Stimulated activated CD4-positive, alpha-beta T cell treated with anti-CD3 and anti-CD28 coated beads, Interleukin-1b, Interleukin-23, amount 100 ng/mL, for 48 hours (primary cell): ENCODE measurements at places on chromosomes 6 and 20.

DNA sequence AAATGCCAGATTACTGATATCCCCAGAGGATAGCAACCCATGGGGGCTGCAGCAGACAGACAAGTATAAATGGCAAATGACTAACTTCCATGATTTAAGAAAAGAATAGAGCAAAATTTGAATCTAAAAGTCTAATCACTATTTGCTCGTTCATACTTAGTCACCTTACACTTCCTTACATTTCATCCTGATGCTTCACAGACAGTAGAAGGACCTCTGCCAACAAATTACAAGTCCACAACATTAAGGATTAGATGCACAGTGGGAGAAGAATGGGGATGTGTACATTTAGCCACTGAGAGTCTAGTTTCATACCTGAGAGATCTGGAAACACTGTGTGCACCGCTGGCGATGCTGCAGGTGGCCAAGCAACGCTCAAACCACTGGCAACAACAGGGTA is 72.4 kb downstream of the FYN start:
- no peak for DNase-seq

GRCh38 chr6:151992091-151992490 is 184.6 kb downstream of the ESR1 start:
- DNase-seq = no peak

- DNase-seq = no peak
Measured at GRCh38 chr6:134199848-134200606, 117.9 kb downstream of the SGK1 start.

GRCh38 chr20:33418033-33418432 is 16.7 kb upstream of the CDK5RAP1 start:
- DNase-seq = no peak

DNA sequence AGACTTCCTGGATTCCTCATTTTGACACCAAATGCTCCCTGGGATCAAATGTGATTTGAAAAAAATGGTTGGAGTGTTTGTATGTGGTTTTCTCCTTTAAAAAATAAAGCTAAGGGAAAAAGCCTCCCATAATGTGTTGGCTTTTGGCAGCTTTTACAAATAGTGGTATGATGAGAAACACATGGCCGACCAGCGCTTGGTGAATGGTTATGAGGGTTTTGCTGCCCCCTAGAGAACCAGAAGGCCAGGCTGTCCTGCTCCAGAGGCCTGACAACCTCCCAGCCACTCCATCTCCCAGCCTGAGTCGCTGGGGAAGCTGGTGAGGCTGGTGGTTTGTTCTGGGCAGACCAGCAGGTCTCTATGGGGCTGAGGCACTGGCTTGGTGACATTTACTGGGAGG is 69.3 kb downstream of the CLIC5 start:
- DNase-seq = no peak

DNA sequence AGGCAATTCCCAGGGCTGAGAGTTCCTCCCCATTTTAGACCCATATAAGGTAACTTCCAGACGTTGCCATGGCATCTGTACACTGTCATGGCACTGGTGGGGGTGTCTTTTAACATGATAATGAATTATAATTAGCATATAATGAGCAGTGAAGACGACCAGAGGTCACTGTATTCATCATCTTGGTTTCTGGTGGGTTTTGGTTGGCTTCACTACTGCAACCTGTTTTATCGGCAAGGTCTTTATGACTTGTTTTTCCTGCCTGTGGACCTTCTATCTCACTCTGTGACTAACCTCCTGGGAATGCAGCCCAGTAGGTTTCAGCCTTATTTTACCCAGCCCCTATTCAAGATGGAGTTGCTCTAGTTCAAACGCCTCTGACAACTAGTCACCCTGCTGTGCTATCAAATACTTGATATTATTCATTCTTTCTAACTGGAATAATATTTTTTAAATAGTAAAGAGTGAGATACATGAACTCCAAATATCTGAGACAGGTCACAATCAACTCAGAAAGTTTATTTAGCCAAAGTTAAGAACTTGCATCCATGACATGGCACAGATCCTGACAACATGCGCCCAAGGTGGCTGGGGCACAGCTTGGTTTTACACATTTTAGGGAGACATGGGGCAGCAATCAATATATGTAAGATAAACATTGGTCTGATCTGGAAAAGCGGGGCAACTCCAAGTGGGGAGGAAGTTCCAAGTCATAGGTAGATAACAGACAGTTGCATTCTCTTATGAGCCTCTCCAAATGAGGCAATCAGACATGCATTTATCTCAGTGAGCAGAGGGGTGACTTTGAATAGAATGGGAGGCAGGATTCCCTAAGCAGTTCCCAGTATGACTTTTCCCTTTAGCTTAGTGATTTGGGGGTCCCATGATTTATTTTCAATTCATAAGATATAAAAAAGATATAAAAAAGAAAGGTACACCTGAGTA is 1.2 kb upstream of the UFL1 start:
- no peak for DNase-seq

DNA sequence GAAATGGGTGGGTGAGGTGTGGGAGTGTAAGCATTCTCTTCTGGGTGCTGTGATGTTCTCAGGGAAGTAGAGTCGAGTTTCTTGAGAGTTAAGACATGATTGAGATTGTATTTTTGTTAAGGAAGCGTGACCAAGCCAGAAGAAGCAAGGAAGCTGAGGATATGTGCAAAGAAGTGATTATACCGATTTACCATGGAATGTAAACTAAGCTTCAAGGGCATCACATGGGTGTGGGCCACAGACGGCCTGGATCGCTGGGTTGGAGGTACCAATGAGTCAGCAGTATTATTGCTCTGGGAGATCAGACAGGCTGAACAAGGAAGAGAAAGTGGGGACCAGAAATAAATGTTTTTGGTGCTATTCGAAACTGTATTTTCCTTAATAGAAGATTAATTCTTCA is 184.1 kb upstream of the GMDS start:
- DNase-seq = no peak

GRCh38 chr6:133964052-133964451 is 11.0 kb downstream of the TBPL1 start:
- no peak for DNase-seq

- no peak for DNase-seq
Measured at GRCh38 chr6:111185954-111186353, 98.7 kb downstream of the SLC16A10 start.

GRCh38 chr6:6927521-6928361 is 180.0 kb upstream of the RREB1 start:
- no peak for DNase-seq

DNA sequence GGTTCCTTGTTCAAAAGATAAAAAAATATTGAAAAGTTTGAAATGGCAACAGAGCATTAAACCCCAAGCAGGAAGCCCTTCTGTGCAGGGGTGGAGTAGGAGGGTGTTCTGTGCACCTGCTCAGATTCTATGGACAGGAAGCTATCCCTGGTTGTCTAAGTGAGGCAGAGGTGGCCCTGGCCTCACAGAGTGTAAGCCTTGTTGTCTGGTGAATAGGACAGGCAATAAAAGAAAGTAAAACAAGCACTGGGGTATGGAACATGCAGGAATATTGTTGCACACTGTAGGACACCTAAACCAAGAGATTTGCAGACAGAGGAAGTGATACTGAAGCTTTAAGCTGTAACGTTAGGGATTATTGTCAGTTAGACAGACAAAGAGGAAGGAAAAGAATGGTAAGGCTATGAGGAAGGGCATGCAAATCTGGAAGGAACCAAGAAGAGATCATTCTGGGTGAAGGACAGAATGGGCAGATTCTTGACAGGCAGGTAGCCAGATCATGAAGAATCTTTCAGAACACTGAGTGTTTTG is 66.8 kb downstream of the TBC1D7 start:
- no peak for DNase-seq

DNA sequence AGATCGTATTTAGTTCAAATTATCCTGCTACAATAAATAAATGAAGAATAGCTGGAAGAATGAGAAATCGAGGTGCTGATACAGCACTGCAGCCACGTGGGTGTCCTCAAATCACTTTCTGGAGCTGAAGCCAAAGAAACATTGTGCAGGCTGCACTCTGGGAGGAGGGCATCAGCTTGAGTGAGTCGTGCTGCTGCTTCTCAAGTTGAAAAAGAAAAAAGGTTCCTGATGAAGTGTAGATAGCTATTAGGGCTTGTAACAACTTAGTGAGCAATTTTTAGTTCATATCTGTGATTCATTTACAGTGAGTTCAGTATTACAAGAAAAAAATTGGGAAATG is 40.5 kb downstream of the DSE start:
- no peak for DNase-seq

DNA sequence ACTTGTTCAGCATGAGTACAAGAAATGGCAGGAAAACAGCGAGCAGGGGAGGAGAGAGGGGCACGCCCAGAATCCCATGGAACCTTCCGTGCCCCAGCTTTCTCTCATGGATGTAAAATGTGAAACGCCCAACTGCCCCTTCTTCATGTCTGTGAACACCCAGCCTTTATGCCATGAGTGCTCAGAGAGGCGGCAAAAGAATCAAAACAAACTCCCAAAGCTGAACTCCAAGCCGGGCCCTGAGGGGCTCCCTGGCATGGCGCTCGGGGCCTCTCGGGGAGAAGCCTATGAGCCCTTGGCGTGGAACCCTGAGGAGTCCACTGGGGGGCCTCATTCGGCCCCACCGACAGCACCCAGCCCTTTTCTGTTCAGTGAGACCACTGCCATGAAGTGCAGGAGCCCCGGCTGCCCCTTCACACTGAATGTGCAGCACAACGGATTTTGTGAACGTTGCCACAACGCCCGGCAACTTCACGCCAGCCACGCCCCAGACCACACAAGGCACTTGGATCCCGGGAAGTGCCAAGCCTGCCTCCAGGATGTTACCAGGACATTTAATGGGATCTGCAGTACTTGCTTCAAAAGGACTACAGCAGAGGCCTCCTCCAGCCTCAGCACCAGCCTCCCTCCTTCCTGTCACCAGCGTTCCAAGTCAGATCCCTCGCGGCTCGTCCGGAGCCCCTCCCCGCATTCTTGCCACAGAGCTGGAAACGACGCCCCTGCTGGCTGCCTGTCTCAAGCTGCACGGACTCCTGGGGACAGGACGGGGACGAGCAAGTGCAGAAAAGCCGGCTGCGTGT is 11.6 kb downstream of the TNFAIP3 start:
- no peak for DNase-seq
